HepG2 (cell line): ENCODE measurements at places on chromosomes 2 and 18. TPM values are rescaled to one million over a fixed set of nuclear protein-coding genes. Genes with fewer than 3 reads are reported as not detected.
A peak's percentile ranks its signal among the peaks of the same experiment; 100 is the strongest.

PPM1G gene
- total RNA-seq: 211 and 213 TPM in 2 replicates

MAP3K19 gene
- total RNA-seq: not detected in 2 replicates

PLA2R1 gene
- total RNA-seq: not detected in 2 replicates

RESP18 gene
- not detected in 2 replicates for total RNA-seq

EIF4E2 gene
- 101 and 128 TPM in 2 replicates for total RNA-seq

DNA sequence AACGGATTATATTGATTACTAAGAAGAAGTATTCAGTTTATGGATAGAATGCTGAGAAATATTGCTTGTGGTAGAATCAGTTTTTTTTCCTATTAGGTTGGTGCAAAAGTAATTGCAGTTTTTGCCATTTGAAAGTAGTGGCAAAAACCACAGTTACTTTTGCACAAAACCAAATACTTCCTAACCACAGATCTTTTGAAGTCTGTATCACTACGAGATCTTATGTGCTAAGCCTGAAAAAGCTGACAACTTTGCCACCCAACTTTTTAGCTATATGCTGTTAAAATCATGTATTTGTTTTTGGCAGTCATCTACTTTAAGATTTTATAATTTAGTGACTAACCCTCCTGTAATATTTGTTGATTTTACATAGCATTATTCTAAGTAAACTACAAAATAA is 24.6 kb downstream of the DNAJC10 start:
- H3K36me3 ChIP-seq: peaks cover 56% of the 10 kb centered on the region
- no peak overlapping the region for H3K4me3 ChIP-seq
- H3K27ac ChIP-seq: no peak overlapping the region

- H3K27ac ChIP-seq: no peak overlapping the region
- H3K27me3 ChIP-seq: no peaks in the 10 kb centered on the region
- no peaks in the 10 kb centered on the region for H3K36me3 ChIP-seq
- no peak overlapping the region for H3K4me3 ChIP-seq
These were observed 28.1 kb upstream of the EML6 start for GRCh38 chr2:54695378-54695777.

DNA sequence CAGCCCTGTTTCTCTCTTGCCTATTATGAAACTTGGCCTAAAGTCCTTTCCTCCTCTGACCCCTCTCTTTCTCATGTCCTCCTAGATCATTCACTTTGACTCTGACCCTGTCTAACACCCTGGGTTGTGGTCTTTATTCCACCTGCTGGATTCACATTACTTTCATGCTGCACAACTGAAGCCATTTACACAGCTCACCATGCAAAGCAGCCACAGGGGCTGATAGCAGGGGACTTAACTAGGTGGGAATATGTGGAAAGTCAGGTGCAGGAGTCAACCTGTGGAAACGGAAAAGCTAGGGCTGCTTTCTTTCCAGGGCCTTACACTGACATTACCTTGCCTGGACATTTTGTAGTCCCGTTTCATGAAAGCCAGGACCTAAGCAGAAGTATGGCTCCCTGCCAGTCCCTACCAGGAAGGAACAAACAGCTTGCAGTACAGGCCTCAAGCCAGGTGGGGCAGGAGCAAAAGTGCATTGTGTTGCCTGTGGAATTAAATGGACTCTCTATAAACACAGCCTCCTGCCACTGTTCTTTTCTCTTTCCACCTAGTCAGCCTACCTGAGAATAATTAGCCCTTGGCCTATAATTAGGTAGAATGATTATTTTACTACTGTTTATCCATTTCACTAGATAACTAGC is 11.8 kb downstream of the MAPRE3 start:
- no peak overlapping the region; the same call in 1 of the 2 replicates for H3K4me3 ChIP-seq
- no peaks in the 10 kb centered on the region for H3K27me3 ChIP-seq
- DNase-seq: peak; percentile 78
- peaks cover 14% of the 10 kb centered on the region for H3K4me1 ChIP-seq
- H3K27ac ChIP-seq: no peak overlapping the region
- H3K36me3 ChIP-seq: no peaks in the 10 kb centered on the region

DNA sequence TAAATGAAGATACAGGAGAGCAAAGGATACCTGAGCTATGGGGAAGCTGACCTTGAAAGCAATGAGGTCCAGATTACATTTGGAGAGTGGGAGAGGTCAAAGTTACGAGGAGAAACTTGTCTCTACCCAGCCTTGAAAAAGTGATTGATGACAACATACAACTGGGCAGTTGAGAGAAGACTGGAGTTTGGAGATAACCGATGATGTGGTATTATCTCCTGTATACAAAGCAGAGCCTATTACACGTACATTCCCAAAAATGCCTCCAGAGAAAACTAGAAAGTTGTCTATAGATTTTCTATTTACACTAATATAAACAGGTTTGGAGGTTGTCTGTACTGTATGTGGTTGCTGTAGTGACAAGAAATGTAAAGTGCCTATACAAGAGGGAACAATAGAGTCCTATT is 28.3 kb downstream of the ARL5A start:
- no peak overlapping the region for H3K27ac ChIP-seq
- DNase-seq: no peak
- H3K36me3 ChIP-seq: peaks cover 34% of the 10 kb centered on the region
- H3K4me3 ChIP-seq: no peak overlapping the region
- H3K4me1 ChIP-seq: no peaks in the 10 kb centered on the region
- H3K27me3 ChIP-seq: no peaks in the 10 kb centered on the region

DNA sequence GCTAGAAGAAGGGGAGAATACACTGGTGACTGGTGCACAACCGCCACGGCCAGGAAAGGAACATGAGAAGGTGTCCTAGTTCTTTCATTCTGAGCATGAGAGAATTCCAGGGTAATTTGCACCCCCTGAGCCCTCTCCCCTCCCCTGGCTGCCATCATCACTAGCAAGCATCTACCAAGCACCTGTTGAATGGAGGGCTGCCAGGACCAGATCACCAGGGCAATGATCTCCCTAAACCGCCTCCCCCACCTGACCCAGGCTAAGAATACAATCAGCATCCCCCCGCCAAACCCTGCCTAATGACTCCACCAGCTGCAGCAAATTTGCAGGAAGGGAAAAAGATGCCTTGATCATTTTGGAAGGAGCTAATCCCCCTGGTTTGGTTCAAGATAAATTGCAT is 100.2 kb downstream of the STPG4 start:
- no peak for DNase-seq
- H3K4me1 ChIP-seq: peaks cover 37% of the 10 kb centered on the region
- H3K27ac ChIP-seq: no peak overlapping the region
- H3K27me3 ChIP-seq: no peaks in the 10 kb centered on the region

- no peak for DNase-seq
- H3K4me1 ChIP-seq: peaks cover 8% of the 10 kb centered on the region; the same call in 1 of the 2 replicates
- H3K27ac ChIP-seq: no peak overlapping the region
- H3K36me3 ChIP-seq: no peaks in the 10 kb centered on the region
- peaks cover 7% of the 10 kb centered on the region; the same call in 1 of the 2 replicates for H3K27me3 ChIP-seq
These were observed 104.2 kb upstream of the AGAP1 start for GRCh38 chr2:235389626-235390025.

GRCh38 chr2:145254291-145254690 is 734.4 kb upstream of the ZEB2 start:
- no peak overlapping the region for H3K27ac ChIP-seq
- no peak overlapping the region for H3K4me3 ChIP-seq
- no peaks in the 10 kb centered on the region for H3K27me3 ChIP-seq
- H3K36me3 ChIP-seq: no peaks in the 10 kb centered on the region
- no peaks in the 10 kb centered on the region for H3K4me1 ChIP-seq
- DNase-seq: no peak

GRCh38 chr18:78595453-78595852 is 384.2 kb upstream of the SALL3 start:
- peaks cover 8% of the 10 kb centered on the region; the same call in 1 of the 3 replicates for H3K27me3 ChIP-seq
- H3K4me1 ChIP-seq: no peaks in the 10 kb centered on the region
- no peak for DNase-seq
- H3K4me3 ChIP-seq: no peak overlapping the region

- no peaks in the 10 kb centered on the region for H3K36me3 ChIP-seq
- peaks cover 6% of the 10 kb centered on the region; the same call in 1 of the 2 replicates for H3K27me3 ChIP-seq
- no peak overlapping the region for H3K4me3 ChIP-seq
- no peak for DNase-seq
These were observed 19.1 kb downstream of the KCNK3 start for GRCh38 chr2:26711457-26712161.

GRCh38 chr2:37857575-37858399 is 67.3 kb upstream of the RMDN2 start:
- peaks cover 19% of the 10 kb centered on the region; the same call in 2 of the 3 replicates for H3K27me3 ChIP-seq
- no peak overlapping the region for H3K27ac ChIP-seq
- no peaks in the 10 kb centered on the region for H3K36me3 ChIP-seq

DNA sequence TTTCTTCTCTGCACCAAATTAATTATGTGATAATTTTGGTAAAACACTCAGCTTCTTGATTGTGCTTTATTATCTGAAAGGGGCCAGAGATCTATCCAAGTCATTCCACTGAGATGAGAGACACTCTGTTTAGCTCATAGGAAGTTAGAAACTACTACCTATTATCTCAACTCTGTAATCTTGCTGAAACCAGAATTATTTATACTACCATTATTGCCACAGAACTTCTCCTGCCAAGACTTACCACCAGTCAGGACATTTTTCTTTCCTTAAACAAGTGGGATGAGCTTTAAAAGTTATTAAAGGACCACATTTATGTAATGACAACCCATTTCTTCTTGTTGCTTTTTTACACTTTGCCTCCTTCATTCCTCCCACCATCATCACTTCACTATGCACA is 855.6 kb upstream of the PIK3C3 start:
- H3K36me3 ChIP-seq: no peaks in the 10 kb centered on the region
- no peaks in the 10 kb centered on the region for H3K4me1 ChIP-seq
- H3K27me3 ChIP-seq: no peaks in the 10 kb centered on the region
- H3K4me3 ChIP-seq: no peak overlapping the region
- H3K27ac ChIP-seq: no peak overlapping the region

DNA sequence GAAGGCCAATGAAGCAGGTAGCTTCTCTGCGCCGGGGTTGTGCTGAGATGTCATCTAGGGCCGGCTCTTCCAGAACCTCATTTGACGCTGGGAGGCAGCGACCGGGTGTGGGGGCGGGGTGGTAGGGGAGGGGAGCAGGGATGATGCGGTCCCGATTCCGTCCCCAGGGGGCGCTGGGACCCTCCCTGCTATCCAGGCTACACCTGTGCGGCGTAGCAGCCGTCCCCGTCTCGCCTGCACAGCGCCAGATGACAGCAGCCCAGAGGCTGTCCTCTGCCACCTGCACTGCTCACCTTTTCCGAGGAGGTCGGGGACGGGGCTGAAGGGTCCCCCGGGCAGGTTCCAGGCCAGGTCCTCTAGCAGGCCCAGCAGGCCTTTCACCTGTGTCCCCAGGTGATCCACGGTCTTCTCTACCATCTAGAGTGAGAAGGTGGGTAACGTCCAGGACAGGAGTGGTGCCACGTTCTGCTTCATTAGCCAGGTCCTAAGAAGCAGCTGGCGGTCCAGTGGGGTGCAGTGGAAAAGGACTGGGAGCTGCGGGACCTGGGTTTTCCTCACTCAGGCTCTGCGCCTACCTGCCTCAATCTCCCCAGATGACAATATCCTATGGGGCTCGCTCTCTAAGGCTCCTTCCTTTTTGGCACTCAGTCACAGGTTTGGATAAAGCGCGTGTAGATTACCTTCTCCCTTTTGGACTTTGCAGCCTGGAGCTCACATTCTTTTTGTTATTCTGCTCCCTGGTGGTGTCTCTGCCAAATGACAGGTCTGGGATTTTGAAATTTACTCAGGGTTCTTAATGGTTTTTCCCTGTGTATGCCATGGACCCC is 56.0 kb upstream of the RAB6C start:
- DNase-seq: peak; percentile 70
- no peaks in the 10 kb centered on the region; the same call in 1 of the 2 replicates for H3K27me3 ChIP-seq
- peaks cover 10% of the 10 kb centered on the region for H3K4me1 ChIP-seq
- H3K36me3 ChIP-seq: no peaks in the 10 kb centered on the region
- no peak overlapping the region for H3K27ac ChIP-seq

- H3K36me3 ChIP-seq: no peaks in the 10 kb centered on the region
- H3K27ac ChIP-seq: peak overlapping the region; percentile 86
- peak overlapping the region; percentile 23; the same call in 1 of the 2 replicates for H3K4me3 ChIP-seq
- H3K4me1 ChIP-seq: peaks cover 81% of the 10 kb centered on the region
- peak; percentile 100 for DNase-seq
These were observed 4.6 kb downstream of the INHA start for GRCh38 chr2:219576505-219577388.

GRCh38 chr2:84487298-84487996 is 28.4 kb upstream of the SUCLG1 start:
- H3K4me3 ChIP-seq: no peak overlapping the region
- H3K27ac ChIP-seq: peak overlapping the region; percentile 65
- no peaks in the 10 kb centered on the region for H3K27me3 ChIP-seq
- peak; percentile 76 for DNase-seq
- peaks cover 30% of the 10 kb centered on the region for H3K4me1 ChIP-seq
- H3K36me3 ChIP-seq: no peaks in the 10 kb centered on the region

- peaks cover 1% of the 10 kb centered on the region for H3K36me3 ChIP-seq
- H3K4me3 ChIP-seq: no peak overlapping the region
- no peak overlapping the region for H3K27ac ChIP-seq
- H3K27me3 ChIP-seq: no peaks in the 10 kb centered on the region
These were observed 95.2 kb downstream of the EPB41L5 start for GRCh38 chr2:120108049-120108448.

DNA sequence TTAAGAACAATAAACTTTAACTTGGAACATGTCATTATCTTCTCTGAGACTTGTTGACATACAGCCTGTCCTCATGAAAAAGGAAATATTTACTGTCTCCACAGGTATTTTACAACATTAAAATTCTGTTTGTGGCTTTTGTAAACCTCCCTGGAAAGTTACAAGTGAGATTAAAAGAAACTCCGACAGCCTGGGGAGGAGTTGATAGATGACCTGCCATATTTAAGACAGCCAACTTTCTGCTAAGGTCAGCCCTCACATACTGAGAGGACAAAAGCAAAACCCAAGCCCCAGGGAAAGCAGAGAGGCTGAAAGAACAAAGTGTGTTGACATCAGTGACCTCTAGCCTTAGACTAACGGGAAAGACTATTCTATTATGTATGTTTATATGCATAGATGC is 350.2 kb downstream of the RIT2 start:
- no peaks in the 10 kb centered on the region for H3K27me3 ChIP-seq
- no peak for DNase-seq
- H3K4me1 ChIP-seq: no peaks in the 10 kb centered on the region
- H3K4me3 ChIP-seq: no peak overlapping the region

GRCh38 chr2:15369129-15369528 is 192.0 kb downstream of the NBAS start:
- peaks cover 23% of the 10 kb centered on the region; the same call in 2 of the 3 replicates for H3K36me3 ChIP-seq
- H3K4me3 ChIP-seq: no peak overlapping the region
- DNase-seq: no peak
- H3K27me3 ChIP-seq: no peaks in the 10 kb centered on the region
- H3K27ac ChIP-seq: no peak overlapping the region

GRCh38 chr2:24819442-24820174 is 26.4 kb downstream of the CENPO start:
- no peak for DNase-seq
- peaks cover 25% of the 10 kb centered on the region for H3K36me3 ChIP-seq
- peaks cover 18% of the 10 kb centered on the region for H3K4me1 ChIP-seq
- no peaks in the 10 kb centered on the region for H3K27me3 ChIP-seq
